MCF 10A (cell line): ENCODE measurements at places on chromosomes 6 and 20. TPM values are rescaled to one million over a fixed set of nuclear protein-coding genes. Genes with fewer than 3 reads are reported as not detected.

DNA sequence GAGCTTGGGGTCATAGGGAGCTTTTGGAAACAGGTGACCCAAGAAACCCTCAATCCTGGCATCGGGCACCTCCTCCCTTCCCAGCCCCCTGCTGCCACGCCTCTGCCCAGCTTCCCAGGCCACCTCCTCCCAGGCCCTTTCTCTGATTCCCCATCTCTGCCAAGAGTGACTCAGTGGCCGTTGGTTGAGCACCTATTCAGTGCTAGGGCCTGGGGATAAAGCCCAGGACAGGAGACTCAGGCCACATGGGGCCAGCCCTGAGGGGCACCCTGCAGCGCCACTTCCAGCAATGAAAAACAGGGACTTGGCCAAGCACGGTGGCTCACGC is 110.1 kb downstream of the ASXL1 start:
- no peak overlapping the region for H3K4me3 ChIP-seq
- DNase-seq: no peak
- no peaks in the 10 kb centered on the region for H3K4me1 ChIP-seq

GRCh38 chr6:119313937-119314884 is 35.4 kb downstream of the MAN1A1 start:
- H3K27me3 ChIP-seq: no peaks in the 10 kb centered on the region
- H3K4me3 ChIP-seq: no peak overlapping the region
- H3K4me1 ChIP-seq: no peaks in the 10 kb centered on the region
- no peaks in the 10 kb centered on the region for H3K36me3 ChIP-seq
- no peak for DNase-seq
- no peak overlapping the region for H3K27ac ChIP-seq

- DNase-seq: peak; percentile 82
- peaks cover 7% of the 10 kb centered on the region for H3K36me3 ChIP-seq
- H3K27ac ChIP-seq: no peak within 1 kb of the TSS
- H3K4me3 ChIP-seq: peak within 1 kb of the TSS; percentile 74
- H3K27me3 ChIP-seq: no peaks in the 10 kb centered on the region
Measured at GRCh38 chr6:106360410-106360988, at the start of gene CRYBG1. TSS of gene CRYBG1 (plus strand) at chr6:106360717. CDS start at chr6:106360909, 192 bp downstream.

DNA sequence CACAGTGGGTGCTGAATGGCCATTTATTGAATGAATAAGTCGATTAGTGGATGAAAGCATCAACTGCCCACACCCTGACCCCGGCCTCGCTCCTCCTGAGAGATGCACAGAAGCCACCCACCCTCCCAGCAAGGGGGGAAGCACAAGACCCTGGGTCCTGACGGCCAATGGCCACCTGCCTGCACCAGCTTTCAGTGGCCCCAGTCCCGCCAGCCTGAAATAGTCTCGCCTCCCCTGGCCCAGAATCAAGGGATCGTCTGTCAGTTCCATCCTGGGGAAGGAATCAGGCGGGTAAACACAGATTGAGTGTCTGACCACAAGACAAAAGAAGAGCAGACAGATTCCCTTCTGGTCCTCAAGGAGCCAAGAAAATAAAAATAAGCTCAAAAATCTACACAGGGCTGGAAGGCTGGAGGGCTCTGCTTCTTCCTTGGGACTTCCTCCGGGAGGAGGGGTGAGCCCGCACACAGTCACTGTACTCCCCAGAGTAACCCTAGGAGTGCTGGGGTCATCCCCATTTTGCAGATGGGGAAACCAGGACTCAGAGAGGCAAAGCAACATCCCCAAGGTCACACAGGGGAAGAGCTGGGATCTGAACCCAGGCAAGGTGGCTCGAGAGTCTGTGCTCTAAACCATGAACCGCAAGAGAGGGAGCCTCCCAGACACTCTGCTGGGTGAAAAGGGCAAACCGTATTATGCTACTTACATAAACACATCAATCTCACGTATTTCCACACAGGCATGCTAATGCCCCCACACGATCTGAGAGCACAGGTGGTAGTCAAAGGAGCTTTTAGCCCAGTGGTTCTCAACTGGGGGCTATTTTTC is 7.8 kb downstream of the PREX1 start:
- no peak overlapping the region for H3K27ac ChIP-seq
- peaks cover 19% of the 10 kb centered on the region for H3K27me3 ChIP-seq
- DNase-seq: no peak
- H3K4me1 ChIP-seq: no peaks in the 10 kb centered on the region
- H3K4me3 ChIP-seq: no peak overlapping the region

GRCh38 chr6:1024161-1024560 is 287.7 kb upstream of the FOXQ1 start:
- peaks cover 29% of the 10 kb centered on the region for H3K4me1 ChIP-seq
- no peaks in the 10 kb centered on the region for H3K36me3 ChIP-seq
- H3K27ac ChIP-seq: peak overlapping the region; percentile 31
- H3K4me3 ChIP-seq: peak overlapping the region; percentile 29
- DNase-seq: no peak

DNA sequence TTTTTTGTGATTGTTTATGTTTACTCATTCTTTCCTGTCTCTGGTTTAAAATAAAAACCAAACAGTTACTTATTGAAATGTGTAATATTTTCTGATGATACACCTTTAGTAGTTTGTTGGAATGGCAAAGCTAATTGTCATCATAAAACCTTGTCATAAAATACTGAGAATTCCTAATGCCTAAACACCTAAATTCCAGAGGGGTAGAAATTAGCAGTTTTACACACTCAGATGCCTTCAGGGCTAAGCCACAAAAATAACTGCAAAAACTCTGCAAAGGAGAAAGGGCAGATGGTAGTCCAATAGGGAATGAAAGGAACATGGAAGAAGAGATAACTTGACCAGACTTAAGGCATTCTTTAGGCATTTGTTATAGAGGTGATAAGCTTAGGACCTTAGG is 30.3 kb downstream of the FAM83B start:
- H3K36me3 ChIP-seq: no peaks in the 10 kb centered on the region
- H3K27ac ChIP-seq: no peak overlapping the region
- H3K27me3 ChIP-seq: no peaks in the 10 kb centered on the region
- no peak for DNase-seq
- H3K4me3 ChIP-seq: no peak overlapping the region

GRCh38 chr6:11460837-11461661 is 76.5 kb upstream of the TMEM170B start:
- H3K4me3 ChIP-seq: no peak overlapping the region
- H3K4me1 ChIP-seq: no peaks in the 10 kb centered on the region
- no peak overlapping the region for H3K27ac ChIP-seq
- DNase-seq: no peak

GRCh38 chr6:100203400-100203799 is 209.4 kb upstream of the MCHR2 start:
- peak; percentile 94 for DNase-seq
- peaks cover 6% of the 10 kb centered on the region for H3K36me3 ChIP-seq
- peaks cover 10% of the 10 kb centered on the region for H3K4me1 ChIP-seq

GRCh38 chr6:32288426-32288825 is 64.6 kb upstream of the NOTCH4 start:
- DNase-seq: no peak
- H3K4me1 ChIP-seq: no peaks in the 10 kb centered on the region
- H3K4me3 ChIP-seq: no peak overlapping the region
- no peaks in the 10 kb centered on the region for H3K36me3 ChIP-seq

- H3K27ac ChIP-seq: no peak overlapping the region
- H3K4me3 ChIP-seq: no peak overlapping the region
- peaks cover 50% of the 10 kb centered on the region for H3K27me3 ChIP-seq
- H3K36me3 ChIP-seq: no peaks in the 10 kb centered on the region
- no peaks in the 10 kb centered on the region for H3K4me1 ChIP-seq
Measured at GRCh38 chr6:37602346-37602745, 95.3 kb downstream of the MDGA1 start.

DNA sequence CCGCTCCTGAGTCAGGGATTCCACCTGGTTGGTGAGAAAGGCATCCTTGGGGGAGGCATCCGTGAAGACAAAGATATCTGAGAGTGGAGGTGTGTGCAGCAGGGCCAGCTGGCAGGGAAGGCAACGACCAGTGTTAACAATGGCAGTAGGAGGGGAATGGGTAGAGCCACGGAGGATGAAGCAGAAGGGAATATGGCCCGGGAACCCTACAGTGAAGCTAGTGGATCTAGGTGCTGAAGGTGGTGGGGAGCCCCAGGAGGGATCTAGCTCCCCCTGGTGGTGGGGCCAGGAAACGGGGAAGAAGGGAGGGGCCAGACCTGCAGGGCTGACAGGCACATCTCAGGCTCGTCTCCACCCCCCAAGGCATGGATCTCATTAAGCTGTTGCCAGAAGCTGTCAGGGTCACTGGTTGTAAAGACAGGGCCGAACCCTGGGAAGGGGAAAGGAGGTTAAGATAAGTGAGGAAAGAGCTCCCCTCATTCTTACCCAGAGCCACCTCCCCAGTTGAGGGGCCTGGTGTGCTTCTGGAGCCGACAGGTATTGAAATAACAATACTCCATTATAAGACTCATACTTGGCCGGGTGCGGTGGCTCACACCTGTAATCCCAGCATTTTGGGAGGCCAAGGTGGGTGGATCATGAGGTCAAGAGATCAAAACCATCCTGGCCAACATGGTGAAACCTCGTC is 7.3 kb downstream of the VWA7 start:
- H3K4me3 ChIP-seq: no peak overlapping the region
- no peaks in the 10 kb centered on the region for H3K36me3 ChIP-seq
- H3K4me1 ChIP-seq: peaks cover 5% of the 10 kb centered on the region
- H3K27me3 ChIP-seq: no peaks in the 10 kb centered on the region

DNA sequence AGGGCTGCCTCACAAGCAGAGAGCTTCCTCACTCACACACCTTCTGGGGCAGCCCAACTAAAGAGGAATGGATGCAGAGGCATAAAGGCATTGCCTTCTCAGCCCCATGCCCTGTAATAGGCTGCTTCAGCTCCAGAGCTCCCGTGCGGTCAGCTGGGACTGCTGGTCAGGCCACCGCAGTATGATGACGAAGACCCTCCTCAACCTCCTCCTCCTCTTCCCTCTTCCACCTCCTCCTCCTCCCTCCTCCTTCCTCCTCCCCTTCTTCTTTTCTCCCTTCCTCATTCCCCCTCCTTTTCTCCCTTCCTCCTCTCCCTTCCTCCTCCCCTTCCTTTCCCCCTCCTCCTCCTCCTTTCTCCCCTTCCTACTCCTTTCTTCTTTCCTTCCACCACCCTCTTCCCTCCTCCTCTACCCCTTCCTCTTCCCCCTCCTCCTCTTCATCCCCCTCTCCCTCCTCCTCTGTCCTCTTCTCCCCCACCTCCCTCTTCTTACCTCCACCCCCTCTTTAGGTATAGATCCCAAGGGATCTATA is 465.3 kb upstream of the CDH4 start:
- H3K27me3 ChIP-seq: peaks cover 44% of the 10 kb centered on the region
- H3K27ac ChIP-seq: no peak overlapping the region
- H3K36me3 ChIP-seq: no peaks in the 10 kb centered on the region

- no peaks in the 10 kb centered on the region for H3K27me3 ChIP-seq
- DNase-seq: no peak
- peaks cover 4% of the 10 kb centered on the region for H3K36me3 ChIP-seq
- peak overlapping the region; percentile 11 for H3K4me3 ChIP-seq
- no peaks in the 10 kb centered on the region for H3K4me1 ChIP-seq
Measured at GRCh38 chr20:55947701-55948100, 57.6 kb downstream of the CBLN4 start.

- H3K4me3 ChIP-seq: no peak overlapping the region
- H3K27ac ChIP-seq: no peak overlapping the region
- H3K4me1 ChIP-seq: no peaks in the 10 kb centered on the region
Measured at GRCh38 chr6:159086033-159086618, 41.3 kb upstream of the TAGAP start.

GRCh38 chr6:104969785-104970581 is 13.1 kb downstream of the LIN28B start:
- H3K27ac ChIP-seq: no peak overlapping the region
- peaks cover 2% of the 10 kb centered on the region for H3K27me3 ChIP-seq
- no peaks in the 10 kb centered on the region for H3K4me1 ChIP-seq
- DNase-seq: no peak
- no peaks in the 10 kb centered on the region for H3K36me3 ChIP-seq

DNA sequence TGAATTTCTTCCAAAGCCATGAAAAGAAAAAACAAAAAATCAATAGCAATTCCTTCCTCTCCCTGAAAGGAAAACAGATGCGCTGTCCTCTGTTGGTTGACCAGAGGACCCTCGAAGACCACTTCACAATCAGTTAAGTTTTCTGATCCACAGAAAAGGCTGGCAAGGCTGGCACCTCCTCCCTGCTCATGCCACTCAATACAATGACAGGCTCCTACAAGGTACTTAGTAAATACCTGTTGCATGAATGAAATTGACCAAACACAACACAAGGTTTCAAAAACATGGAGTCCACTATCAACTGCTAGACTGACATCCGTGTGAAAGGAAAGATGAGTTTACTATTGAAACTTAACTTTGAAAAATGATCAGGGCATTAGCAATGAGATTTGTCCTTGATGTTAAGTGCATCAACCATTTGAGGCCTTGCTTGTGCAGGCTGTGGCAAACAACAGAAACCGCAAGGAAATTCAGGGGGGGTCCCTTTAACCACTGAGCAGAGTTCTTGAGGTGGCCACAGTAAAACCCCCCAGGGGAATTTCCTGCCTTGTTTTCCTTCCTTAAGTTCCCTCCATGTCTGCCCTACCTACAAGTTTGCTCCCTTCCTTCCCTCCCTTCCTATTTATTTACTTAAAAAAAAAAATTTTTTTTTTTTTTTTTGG is 27.9 kb upstream of the RTF2 start:
- DNase-seq: no peak
- no peak overlapping the region for H3K27ac ChIP-seq
- no peaks in the 10 kb centered on the region for H3K4me1 ChIP-seq
- H3K36me3 ChIP-seq: no peaks in the 10 kb centered on the region

DNA sequence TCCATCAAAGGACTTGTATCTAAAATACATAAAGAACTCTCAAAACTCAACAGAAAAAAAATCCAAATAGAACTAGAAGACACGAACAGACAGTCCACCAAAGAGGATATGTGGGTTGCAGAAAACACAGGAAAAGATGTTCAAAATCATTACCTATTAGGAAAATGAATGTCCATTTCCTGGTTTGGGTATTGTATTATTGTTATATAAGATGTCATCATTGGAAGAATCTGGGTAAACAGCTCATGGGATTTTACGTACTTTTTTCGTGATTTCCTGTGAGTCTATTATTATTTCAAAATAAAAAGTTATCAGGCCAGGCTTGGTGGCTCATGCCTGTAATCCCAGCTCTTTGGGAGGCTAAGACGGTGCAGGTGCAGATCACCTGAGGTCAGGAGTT is 9.2 kb upstream of the PI16 start:
- H3K27me3 ChIP-seq: peaks cover 23% of the 10 kb centered on the region
- peaks cover 16% of the 10 kb centered on the region for H3K4me1 ChIP-seq
- no peak overlapping the region for H3K27ac ChIP-seq
- no peak for DNase-seq
- no peaks in the 10 kb centered on the region for H3K36me3 ChIP-seq
- H3K4me3 ChIP-seq: no peak overlapping the region

The WFDC9 gene
- not detected in 2 replicates for total RNA-seq

The VNN1 gene
- total RNA-seq: 3.5 and 5.4 TPM in 2 replicates

The OR2J3 gene
- not detected in 2 replicates for total RNA-seq

The HLA-DPB1 gene
- not detected in 2 replicates for total RNA-seq

The EYS gene
- 1.5 and 1.6 TPM in 2 replicates for total RNA-seq
